CD4-positive, alpha-beta T cell treated with Interleukin-2 at 100 ng/mL for 4 hours (primary cell): ENCODE measurements at places on chromosomes 11 and 22.

DNA sequence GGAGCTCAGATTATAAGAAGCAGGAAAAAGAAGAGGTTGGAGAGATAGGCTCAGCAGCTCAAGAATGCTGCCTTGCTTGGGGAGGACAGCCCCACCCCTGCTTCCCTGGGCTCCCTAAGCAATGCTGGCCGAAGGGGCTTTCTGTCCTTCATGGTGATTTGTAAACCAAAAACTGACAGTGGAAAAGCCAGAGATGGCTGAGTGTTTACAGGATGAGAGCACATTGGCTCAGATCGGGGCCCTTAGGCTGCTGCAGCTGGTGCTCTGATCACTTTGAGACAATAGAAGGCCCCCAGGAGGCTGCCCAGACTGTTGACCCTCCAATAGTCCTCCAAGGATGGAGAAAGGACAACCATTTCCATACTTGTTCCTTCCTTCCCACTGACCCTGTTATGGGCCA lies 28.8 kb upstream of the AMOTL1 start:
- no peak for DNase-seq

DNA sequence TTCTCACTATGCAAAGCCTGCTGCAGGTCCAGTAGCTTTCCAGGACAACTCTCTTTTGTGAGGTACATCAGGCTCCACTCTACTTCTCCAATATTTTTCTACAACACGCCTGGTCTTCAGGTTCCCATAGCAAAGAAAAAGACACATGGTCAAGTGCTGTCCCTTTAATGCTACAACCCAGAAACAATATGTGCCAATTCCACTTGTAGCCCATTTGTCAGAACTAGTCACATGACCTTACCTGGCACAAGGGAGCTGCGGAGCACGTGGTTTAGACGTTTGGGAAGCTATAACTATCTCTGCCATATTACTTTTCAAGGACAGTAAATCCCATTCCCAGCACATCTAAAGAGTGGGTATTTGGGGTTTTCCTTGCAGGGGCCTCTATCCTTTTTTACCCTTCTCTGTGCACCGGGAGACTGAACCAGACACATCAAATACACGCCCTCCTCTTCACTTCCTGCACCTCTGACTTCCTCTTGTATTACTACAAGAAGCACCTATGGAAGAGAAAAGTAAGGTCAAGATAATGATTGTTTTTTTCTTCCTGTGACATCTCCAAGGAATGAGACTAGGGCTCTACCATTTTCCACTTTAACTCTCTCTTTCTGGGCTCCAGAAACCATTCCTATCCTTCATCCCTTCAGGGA lies 237.6 kb downstream of the ETS1 start:
- DNase-seq: no peak

DNA sequence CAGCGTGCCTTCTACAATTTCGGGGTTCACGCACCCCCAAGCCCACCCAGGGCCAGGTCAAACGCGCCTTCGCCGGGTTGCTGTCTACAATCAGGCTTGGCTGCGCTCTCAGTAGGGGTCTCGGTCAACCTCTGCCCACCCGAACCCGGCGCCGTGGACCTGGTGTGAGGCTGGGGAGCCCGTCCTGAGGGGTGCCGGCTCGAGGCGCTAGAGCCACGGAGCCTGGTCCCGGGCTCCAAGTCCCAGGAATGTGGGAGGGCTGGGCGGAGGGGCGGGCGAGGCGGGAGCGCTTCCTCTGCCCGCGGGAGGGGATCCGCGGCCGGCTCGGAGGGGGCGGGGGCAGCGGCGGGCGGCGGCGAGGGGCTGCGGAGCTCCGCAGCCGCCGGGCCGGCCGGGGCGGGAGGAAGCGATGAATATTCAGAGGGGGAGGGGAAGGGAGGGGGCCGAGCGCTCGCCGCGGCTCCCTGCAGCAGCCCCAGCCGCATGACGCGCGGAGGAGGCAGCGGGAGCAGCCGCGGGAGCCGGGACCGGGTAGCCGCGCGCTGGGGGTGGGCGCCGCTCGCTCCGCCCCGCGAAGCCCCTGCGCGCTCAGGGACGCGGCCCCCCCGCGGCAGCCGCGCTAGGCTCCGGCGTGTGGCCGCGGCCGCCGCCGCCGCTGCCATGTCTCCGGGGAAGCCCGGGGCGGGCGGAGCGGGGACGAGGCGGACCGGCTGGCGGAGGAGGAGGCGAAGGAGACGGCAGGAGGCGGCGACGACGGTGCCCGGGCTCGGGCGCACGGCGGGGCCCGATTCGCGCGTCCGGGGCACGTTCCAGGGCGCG lies at the start of gene PTPRJ:
Gene PTPRJ, plus strand, starts transcription at position 472 of the 819 bp plus-strand sequence. CDS start 354 bp downstream, outside the sequence.
- peak; percentile 62 for DNase-seq

GRCh38 chr22:33920197-33920540 lies at the start of gene LARGE1:
LARGE1 (minus strand) TSS chr22:33920476.
- DNase-seq: no peak

GRCh38 chr11:104695065-104695463 lies 203.2 kb downstream of the CASP12 start:
- DNase-seq: no peak

DNA sequence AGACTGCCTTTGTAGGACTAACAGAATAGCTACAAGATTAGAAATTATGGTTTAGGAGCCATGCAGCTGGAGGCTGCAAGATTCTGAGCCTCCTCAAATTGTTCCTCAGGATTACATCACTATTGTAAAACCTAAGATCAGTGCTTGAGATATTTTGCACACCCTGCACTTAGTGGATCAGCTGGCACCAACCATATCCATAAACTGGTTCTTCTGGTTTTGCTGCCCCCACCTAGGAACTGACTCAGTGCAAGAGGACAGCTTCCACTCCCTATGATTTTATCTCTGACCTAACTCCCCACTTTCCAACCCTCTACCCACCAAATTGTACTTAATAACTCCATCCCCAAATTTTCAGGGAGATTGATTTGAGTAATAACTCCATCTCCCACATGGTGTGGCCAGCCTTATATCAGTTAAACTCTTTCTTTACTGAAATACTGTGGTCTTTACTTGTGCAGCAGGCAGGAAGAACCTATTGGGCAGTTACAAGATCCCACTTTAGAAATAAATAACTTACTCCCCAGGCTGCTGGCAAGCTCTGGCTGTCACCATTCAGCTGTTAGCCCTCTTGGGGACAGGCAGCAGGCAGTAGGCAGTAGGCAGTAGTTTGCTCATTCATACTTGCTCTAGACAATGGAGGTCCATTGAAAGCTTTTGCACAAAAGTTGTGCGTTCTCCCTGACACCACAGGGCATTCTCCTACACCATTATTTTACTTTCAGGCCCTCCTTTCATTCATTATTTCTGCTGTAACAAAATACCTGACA lies 119.0 kb downstream of the SLC17A6 start:
- DNase-seq: no peak

DNA sequence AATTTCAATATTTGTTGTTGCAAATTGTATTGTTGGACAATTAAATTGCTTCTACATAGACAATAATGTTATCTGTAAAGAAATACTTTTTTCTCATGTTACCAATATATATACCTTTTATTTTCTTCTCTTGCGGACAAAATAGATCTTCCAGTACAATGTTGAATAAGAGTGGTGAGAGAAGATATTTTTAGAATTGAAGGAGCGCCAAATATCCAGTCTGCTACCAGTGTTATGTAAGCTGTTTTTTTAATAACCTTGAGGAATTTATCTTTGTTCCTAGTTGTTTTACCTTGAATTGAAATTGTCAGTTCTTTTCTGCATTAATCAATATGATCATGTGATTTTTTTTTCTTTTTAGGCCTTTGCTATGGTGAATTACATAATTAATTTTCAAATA lies 1702.5 kb upstream of the RAG2 start:
- DNase-seq: no peak

- no peak for DNase-seq
Observed at GRCh38 chr22:21450320-21450831, 16.8 kb upstream of the TMEM191C start.

DNA sequence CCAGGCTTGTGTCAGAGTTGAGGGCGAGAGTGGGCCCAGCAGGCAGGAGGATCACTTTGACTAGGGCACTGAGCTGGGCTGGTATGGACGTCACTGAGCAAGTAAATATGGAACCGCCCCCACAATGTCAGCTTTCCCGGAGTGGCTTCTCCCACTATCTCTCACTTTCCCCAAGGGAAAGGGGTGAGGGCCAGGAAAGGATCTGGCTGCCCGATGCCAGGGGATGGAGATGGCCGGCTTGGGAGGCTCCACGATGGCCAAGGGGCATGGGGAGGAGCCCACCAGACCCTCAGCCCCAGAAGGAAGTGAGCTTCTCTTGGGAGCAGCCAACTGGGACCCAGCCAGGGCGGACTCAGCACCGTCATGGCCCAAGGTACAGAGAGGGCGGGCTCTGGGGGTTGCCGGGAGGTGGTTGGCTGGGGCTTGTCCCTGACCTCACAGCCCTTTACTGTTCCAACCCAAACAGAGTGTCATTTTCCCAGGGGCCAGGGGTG lies 8.7 kb downstream of the PRDM11 start:
- no peak for DNase-seq

GRCh38 chr11:35237860-35238715 lies 99.1 kb downstream of the CD44 start:
- DNase-seq: peak; percentile 74

- peak; percentile 80 for DNase-seq
Observed at GRCh38 chr22:19970479-19971275, 29.1 kb upstream of the TXNRD2 start.

DNA sequence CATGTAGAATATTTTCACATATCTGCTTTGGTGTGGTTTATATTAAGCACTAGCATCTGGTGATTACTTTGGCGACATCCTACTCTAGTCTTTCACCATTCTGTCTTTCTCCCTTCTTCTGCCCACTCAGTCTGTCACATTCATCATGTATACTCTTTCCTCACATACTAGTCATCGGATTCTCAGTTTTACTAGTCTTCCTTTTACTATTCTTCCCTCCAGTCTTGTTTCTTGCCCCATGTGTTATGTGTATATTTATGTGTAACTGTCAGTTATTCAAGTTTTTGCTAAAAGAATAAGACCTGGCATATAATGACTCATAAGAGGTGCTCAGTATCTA lies 4.6 kb upstream of the DIXDC1 start:
- DNase-seq: no peak

DNA sequence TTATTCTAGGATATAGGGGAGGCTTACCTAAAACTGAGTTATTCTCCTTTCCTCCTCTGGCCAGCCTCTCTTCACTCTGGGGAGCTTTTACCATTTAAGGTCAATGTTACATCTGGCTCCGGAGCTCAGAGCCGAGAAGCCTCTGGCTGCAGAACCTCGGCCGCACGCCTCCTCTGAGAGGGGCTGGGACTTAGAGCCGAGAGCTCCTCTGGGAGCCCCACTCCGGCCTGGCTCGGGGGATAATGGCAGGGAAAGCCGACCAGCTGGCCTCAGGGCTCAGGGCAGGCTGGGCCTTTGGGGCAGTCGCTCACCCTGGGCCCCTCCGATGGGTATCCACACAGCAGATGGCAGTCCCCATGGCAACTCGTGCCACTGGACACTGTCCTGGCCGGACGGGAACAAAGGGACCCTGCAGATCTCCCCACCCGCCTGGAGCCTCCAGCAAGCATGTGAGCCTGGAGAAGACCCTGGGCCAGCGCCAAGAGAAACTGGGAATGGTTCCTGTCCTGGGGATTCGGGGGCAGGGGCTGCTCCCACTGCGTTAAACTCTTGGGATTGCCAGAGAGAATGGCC lies at the start of gene IRAG1:
Gene IRAG1, minus strand, starts transcription at position 247 of the 573 bp plus-strand sequence. Its CDS starts 153 bp downstream, at position 94.
- no peak for DNase-seq
